Effector memory CD4-positive, alpha-beta T cell (primary cell): ENCODE measurements at places on chromosomes 5 and 9.

- DNase-seq: no peak
Measured at GRCh38 chr5:134543820-134544614, 18.5 kb downstream of the JADE2 start.

DNA sequence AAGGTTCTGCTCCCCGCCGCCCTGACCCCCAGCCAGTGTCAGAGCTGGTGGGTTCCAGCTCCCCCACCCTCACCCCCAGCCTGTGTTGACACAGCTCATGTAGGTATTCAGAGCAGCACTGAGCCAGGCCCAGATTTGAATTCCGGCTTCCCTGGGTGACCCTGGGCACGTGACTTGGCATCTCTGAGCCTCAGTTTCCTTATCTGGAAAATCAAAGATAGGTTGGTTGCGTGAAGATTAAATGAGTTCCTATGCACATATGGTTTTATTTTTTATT lies 42.0 kb downstream of the HMCN2 start:
- DNase-seq: no peak

DNA sequence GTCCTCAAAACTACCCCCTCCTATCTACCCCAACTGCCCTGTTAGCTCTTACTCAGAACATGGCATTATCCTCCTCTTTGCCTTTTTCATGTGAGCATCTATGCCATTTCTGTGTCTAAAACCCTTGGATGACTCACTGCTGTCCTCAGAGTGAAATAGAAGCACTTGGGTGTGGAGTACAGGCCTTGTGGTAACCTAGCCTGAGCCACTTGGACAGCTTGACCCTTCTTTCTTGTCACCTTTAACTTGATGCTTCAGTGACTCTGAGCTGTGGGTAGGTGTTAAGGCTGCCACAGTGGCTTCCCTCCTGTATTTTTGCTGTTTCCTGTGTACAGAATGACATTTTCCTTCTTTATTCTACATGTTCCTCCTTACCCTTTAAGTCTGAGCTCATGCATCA lies 391.4 kb downstream of the SH3GL2 start:
- no peak for DNase-seq

DNA sequence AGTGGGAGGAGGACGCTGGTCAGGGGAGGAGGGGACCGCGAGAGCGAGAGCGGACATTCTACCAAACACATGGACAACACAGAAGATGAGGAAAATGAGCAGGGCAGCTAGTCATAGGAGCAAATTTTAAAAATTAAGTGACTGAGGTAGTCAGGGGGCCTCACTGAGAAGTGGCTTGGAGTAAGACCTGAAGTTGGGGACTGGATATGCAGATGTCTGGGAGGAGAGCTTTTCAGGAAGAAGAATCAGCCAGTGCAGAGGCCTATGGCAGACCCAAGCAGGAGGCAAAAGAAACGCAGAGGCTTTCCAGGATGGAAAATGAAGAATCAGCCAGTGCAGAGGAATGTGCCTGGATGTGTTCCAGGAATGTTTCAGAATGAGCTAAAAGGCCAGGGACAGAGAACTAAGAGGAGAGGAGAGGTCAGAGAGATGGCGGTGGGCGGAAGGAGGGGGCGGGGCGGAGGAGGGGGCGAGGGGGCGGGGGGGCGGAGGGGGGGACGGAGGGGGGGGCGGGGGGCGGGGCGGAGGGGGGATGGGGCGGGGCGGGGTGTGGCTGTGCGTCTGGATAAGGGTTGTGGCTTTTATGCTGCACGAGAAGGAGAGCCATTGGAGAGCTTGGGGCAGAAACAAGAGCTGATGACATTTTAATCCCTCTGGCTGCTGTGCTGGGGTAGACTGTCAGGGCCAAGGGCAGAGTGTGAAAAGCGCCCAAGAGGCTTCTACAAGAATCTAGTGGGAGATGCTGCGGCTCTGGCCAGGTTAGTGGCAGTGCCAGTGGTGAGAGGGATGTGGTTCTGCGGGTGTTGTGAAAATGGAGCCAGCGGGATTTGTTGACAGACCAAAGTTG lies 129.6 kb downstream of the KCNIP1 start:
- DNase-seq: no peak

GRCh38 chr5:171808453-171808852 lies 22.8 kb downstream of the SMIM23 start:
- DNase-seq: no peak

GRCh38 chr5:30650311-30650710 lies 543.2 kb upstream of the CDH6 start:
- DNase-seq: no peak
